ENCODE measurements at places on chromosomes 7 and 10.
A peak's percentile ranks its signal among the peaks of the same experiment; 100 is the strongest.

DNA sequence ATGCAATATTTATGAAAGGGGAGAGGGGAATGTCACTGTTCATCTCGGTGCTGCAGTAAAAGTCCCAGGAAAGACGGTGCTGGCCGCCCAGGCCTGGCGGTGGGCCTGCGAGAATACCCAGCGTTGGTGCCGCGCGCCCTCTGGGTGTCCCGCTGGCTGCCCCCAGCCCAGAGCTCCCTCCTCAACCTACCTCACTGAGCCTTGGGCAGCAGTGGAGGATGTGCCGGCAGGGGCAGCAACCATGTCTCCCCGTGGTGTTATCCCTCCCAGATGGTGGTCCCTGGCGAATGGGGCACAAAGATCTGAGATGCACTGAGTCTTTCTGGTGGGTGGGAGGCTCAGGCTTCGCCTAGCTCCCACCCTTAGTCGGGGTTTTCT lies 9.5 kb upstream of the TLX1 start:
- DNase-seq = no peak

- DNase-seq = peak; percentile 14
Measured at GRCh38 chr7:155785536-155785935, 26.7 kb downstream of the SHH start.

DNA sequence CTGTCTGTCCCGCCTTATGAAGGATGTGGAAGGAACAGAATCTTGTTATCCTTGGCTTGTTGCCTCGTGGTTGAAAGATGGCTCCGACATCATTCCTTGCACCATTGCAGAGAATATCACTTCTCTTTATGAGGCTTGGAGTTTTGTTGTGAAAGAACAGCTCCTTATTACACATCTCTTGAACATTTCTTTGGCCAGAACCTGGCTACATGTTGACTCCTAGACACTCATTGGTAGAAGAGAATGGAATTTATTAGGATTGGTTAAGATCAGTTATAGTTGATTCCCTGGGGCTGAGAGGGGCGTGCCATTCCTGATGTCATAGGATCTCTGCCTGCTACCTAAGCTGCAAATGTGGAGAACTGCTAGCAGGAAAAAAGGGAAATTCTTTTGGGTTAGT lies 180.5 kb upstream of the CTBP2 start:
- DNase-seq = peak; percentile 41

- no peak for DNase-seq
Measured at GRCh38 chr7:38520741-38521140, 110.4 kb downstream of the AMPH start.

DNA sequence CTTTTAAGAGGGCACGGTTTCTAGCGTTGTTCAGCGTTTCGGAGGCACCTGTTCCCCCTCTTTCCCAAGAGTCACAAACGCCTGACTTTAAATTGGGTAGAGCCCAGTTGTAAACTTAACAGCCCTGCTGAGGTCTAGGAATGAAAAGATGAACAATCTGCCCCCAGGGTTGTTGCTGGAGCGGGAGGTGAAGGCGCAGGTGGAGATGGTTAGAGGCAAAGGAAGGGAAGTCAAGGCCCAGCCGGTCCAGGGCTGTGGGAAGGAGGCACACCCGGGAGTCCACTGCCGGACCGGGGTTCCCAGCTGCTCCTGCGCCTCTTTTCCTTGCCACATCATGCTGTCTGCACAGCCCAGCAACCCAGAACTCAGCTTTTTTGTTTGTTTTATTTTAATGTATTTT lies 770 bp downstream of the PRXL2A start:
- DNase-seq = no peak

GRCh38 chr10:65565246-65565645 lies 1360.6 kb upstream of the LRRTM3 start:
- no peak for DNase-seq

DNA sequence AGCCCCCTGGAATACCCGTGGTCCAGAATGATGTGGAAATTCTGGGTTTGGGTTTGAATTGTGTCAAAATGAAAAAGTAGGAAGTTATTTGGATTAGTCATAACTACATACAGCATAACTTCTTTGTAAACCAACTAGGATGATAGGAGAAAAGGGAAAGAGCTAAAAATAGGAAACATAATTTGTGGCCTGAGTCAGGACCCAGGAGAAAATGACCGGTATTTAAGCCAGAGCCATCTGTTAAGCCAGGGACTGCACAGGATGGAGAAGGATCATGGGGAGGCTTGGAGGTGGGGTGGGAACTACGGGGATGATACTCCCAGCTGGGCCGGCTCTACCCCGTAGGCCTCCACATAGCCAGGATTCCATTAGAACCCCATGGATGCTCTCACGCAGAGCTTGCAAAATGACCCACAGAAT lies 98.6 kb downstream of the MYOF start:
- peak; percentile 35 for DNase-seq

DNA sequence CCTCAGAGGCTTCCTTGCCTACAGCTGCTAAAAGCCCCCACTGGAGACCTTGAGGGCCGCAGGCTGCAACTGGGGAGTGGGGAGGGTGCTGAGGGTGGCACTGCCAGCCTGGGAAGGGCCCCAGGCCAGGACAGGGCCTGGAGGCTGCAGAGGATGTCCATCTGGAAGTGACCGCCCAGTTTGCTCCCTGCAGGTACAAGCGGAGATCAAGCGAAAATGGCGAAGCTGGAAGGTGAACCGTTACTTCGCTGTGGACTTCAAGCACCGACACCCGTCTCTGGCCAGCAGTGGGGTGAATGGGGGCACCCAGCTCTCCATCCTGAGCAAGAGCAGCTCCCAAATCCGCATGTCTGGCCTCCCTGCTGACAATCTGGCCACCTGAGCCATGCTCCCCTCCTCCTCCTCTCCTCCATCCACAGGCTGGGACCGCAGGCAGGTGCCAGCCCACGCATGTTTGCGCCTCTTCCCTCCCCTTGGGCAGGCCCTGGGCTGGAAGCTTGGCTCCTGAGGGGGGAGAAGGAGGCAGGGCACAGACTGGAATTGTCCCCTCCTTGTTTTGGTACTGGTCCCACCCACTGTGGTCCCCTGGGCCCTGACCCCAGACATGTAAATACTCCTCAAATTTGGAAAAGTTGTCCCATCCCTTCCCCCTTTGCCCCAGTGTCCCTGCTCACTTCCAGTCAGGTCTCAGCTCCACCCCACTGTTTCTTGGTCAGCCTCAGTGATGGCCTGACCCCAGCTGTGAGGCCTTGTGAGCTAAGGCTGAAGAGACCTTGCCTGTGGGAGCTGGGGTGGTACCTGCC lies 54.4 kb downstream of the ADCYAP1R1 start:
- DNase-seq = no peak

GRCh38 chr7:139627831-139628230 lies 104.3 kb downstream of the CLEC2L start:
- DNase-seq = no peak

DNA sequence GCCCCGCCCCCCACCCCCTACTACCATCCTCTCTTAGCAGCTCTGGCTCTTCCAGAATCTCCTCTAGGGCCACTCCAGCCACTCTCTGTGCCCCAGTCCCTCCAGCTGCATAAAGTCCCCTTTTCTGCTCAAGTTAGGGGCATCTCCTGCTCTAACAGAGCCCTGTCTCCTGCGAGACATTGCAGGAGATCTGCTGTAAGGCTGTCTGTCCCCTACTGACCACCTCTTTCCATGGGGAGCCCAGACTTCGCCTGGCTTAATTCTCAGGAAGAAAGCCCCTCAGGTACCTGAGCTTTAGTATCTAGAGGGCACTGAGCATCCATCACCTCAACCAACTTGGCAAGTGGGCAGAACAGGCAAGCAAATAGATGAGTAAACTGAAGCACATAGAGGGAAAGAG lies 200.7 kb upstream of the ZMIZ1 start:
- DNase-seq = no peak

- DNase-seq = no peak
Measured at GRCh38 chr7:84841809-84842208, 345.0 kb downstream of the SEMA3D start.

GRCh38 chr10:19572056-19572455 lies 244.2 kb upstream of the PLXDC2 start:
- DNase-seq = no peak

DNA sequence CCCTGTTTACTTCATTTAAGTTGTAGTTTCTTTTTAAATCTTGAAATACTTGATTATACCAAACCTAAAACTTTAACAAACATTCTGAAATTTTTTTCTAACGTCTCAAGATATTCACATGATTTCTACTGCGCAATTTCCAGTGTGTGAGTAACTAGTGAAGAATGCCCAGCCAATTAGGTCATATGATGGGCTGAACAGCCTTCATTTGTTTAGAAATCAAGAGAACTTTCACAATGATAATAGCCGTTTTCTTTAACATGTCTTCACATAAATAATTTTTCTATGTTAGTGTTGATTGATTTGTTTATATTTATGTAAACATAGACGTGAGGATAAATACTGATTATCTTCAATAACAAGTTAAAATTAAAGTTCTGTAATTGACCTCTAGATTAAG lies 21.8 kb downstream of the STAM start:
- peak; percentile 87 for DNase-seq

DNA sequence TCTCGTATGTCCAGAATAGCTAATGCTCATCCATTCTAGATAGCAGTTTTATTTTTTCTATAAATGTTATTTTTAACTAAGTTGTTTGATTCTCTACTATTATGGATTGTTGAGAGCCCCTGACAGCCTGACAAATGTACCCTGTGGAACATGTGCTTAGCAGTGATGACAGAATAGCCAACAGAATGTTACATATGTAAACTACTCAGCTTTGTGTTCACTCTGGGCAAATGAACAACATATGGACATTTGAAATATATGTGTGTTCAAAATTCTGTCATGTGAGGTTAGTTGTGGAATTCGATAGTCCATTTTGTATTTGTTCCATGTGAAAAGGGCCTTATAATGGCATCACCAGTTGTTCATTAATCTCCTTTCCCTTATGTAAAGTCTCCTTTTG lies 199.7 kb downstream of the EXOC4 start:
- DNase-seq = no peak

GRCh38 chr10:97511711-97512440 lies 13.2 kb downstream of the UBTD1 start:
- no peak for DNase-seq

DNA sequence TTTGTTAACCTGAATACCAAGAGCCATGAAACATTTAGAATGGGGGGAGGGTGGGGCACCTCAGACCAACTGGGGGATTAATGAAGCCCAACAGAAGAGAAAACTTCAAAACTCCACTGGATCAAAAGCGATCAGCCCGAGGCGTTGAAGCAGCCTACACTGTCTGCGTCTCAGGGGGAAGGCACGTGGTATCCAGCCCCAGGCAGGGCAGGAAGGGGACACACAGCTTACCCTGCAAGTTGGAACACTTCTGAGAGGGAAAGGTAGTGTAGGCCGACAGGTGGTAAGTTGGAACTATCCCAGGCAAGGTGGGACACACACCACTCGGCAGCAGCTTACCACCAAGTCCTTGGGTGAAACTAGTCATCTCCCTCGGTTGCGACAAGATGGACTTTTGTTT lies 102.9 kb downstream of the TAX1BP1 start:
- peak; percentile 22 for DNase-seq

All from epithelial cell of esophagus (primary cell).